H4 (cell line): ENCODE measurements at places on chromosomes 4 and X.

GRCh38 chr4:22500831-22501714 lies 14.8 kb downstream of the ADGRA3 start:
- no peak for DNase-seq

- no peak for DNase-seq
Observed at GRCh38 chr4:139686130-139686529, 20.5 kb downstream of the MGST2 start.

- DNase-seq = no peak
Observed at GRCh38 chr4:119081943-119082342, 53.7 kb upstream of the MYOZ2 start.

DNA sequence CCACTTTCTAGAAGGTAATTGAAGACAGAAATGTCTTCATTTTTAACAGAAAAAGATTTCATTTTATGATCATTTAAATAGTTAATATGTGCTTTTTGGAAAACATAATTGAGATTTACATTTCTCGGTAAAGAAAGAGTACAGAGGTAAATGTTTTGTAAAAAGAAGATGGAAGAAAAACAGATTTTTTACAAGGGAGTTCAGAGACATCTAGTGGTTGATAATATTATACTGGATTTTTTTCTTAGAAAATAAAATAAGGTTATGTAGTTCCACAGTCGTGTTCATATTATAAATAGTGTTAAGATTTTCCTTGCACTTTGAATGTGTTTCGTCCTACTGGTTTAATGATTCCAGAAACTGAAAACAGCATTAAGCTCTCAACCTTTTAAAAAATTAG lies 60.6 kb downstream of the SMARCA1 start:
- no peak for DNase-seq
